OCI-LY7 (cell line): ENCODE measurements at places on chromosomes 6 and 20. TPM values are rescaled to one million over a fixed set of nuclear protein-coding genes. Genes with fewer than 3 reads are reported as not detected.

BTBD3 gene
- total RNA-seq = 0.26 and 0.82 TPM in 2 replicates

ACTL10 gene
- 5.1 and 5.6 TPM in 2 replicates for total RNA-seq

SAMD10 gene
- total RNA-seq = 11.9 and 13.3 TPM in 2 replicates

- no peak for DNase-seq
These were observed 188.3 kb upstream of the MARCKS start for GRCh38 chr6:113668641-113669408.

GRCh38 chr6:150670311-150670710 lies 70.6 kb downstream of the PLEKHG1 start:
- no peak for DNase-seq

DNA sequence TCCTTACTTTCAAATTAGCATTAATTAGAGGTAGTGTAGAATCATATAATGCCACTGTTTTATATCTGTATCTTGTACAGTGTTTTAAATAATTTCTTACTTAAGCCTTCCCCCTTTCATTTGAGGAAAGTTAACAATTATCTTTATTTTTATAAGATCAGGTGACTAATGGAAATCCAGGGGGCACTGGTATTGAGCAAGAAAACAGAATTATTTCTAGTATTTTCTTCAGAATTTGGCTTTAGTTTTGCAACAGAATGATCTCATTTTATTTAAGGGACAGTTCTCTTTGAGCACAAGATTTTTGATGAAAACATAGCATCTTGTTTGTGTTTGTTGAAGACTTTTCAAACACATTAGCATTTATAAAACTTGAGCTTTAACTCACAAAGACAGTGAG lies 55.9 kb downstream of the RNF217 start:
- DNase-seq = no peak

DNA sequence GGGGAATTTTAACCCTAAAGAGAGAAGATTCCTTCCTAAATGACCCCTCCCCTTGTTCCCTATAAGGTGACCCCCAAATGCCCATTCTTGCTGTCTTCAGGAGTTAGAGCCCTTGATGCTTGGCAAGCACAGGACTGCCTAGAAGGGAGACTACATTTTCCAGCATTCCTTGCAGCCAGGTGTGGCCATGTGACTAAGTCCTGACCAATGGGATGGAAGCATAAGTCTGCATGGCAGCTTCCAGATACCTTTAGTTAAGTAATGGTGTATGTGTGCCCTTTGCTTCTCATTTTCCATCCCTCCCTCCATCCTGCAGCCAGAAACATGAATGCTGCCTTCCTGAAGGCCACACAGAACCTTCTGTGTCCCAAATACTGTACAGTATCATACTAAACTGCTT lies 5.5 kb downstream of the BFSP1 start:
- DNase-seq = peak; percentile 48

- DNase-seq = no peak
These were observed 29.2 kb downstream of the TAF11 start for GRCh38 chr6:34858681-34859080.
